CD4-positive, alpha-beta T cell treated with Interleukin-17A for 1 hour (primary cell): ENCODE measurements at places on chromosomes 2 and 18.
A peak's percentile ranks its signal among the peaks of the same experiment; 100 is the strongest.

GRCh38 chr2:241865957-241866789 is 3.4 kb upstream of the RTP5 start:
- no peak for DNase-seq

DNA sequence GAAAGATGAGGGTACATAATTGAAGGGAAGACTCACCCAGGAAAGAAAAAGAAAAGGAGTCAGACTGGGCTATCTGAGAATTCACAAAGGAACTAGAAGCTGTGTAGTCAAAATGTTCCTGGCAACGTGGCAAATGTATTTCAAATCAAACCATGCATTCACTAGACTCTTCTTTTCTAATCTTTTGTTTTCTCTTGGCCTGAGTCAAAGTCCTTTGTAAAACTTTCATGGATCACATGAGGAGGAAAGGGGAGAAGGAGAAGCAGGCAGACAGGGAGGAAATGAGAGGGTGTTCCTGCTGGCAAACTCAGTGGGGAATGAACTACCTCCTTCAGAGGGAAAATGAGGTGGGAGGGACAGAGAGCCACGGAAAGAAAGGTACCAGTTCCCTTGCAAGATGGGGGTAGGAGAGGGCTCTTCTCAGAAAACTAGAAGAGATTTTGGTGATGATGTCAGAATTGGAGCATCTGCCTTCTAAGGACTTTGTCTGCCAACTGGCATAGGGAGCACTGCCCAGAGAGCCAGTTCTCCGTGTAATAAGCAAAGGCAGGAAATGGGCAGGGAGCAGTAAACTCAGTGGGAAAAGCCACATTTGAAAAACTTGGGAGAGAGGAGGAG is 51.4 kb downstream of the SLC8A1 start:
- DNase-seq, result no peak

- DNase-seq, result no peak
Measured at GRCh38 chr2:201223089-201224073, 37.0 kb upstream of the CASP8 start.

- no peak for DNase-seq
Measured at GRCh38 chr2:58063641-58064040, 17.0 kb downstream of the VRK2 start.

GRCh38 chr2:23456396-23456795 is 71.4 kb downstream of the KLHL29 start:
- no peak for DNase-seq

DNA sequence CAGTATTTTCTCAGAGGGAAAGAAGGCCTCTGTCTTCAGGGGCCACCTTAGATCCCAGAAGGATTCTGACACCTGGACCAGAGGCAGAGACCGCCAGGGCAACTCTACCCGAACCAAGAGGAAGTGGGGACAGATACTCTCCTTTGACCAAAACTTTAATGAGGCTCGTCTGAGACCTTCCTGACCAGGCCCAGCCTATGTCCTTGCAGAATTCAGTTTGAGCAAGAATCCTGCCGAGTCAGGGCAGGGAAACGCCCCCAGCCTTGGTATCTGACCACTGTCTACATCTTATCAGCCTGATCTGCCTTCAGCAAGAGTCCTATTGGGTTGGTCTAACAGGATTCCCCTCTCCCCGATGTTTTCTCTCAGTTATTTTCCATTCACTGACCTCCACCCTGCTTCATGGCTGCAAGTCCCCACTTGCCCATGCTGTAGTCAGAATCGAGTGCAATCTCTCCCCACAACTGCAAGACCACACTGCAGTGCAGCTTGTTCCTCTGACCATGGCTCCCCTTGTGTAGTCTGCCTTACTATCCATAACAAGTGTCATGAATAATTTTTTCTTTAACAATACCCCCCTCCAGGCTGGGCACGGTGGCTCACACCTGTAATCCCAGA is 95.0 kb downstream of the MSH2 start:
- DNase-seq, result no peak

- DNase-seq, result no peak
Measured at GRCh38 chr2:130911996-130912395, 75.3 kb downstream of the ARHGEF4 start.

GRCh38 chr2:229265727-229266126 is 5.4 kb downstream of the PID1 start:
- DNase-seq, result no peak

DNA sequence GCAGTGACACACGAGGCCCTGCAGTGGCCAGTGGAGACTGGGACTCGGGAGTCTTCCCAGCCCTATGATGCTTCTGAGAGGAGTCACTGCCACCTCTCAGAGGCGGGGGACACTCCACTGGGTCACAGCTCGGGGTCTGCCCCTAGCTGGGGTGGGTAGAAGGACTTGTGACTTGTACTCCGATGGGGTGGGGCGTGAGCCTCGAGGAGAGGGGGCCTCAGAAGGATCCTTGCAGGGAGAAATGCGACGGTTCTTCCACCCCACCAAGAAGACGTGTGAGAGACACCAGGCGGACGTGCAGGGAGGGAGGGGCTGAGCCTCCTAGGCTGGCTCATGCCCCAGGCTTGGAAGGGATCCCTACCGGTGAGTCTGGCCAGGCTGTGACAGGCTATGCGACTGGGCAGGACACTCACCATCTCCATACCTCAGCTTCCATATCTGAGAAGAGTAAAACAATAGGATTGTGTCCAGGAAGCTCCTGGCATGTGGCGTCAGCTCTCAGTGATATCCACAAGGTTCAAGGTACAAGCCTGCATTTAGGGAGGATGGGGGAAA is 11.1 kb upstream of the OTOS start:
- no peak for DNase-seq

GRCh38 chr18:50356036-50356945 is 18.6 kb upstream of the SKA1 start:
- no peak for DNase-seq

- no peak for DNase-seq
Measured at GRCh38 chr2:112032224-112032586, 22.9 kb upstream of the TMEM87B start.

DNA sequence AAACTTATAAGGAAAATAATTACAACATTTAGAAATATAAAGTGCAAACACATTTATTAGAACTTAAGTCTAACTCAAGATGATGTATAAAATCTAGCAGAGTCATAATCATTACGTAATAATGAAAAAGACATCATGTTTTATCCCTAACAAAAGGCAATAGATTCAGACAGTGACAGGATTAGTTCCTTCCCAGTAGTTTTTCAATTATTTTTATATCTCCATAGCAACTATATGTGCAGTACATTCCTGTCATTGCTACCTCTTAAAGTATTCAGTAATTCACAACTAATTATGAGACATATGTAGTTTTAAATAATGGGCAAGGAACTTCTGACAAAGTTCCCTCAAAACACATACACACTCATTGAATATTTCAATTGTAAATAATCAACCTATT is 687.9 kb downstream of the CCDC85A start:
- DNase-seq, result no peak

DNA sequence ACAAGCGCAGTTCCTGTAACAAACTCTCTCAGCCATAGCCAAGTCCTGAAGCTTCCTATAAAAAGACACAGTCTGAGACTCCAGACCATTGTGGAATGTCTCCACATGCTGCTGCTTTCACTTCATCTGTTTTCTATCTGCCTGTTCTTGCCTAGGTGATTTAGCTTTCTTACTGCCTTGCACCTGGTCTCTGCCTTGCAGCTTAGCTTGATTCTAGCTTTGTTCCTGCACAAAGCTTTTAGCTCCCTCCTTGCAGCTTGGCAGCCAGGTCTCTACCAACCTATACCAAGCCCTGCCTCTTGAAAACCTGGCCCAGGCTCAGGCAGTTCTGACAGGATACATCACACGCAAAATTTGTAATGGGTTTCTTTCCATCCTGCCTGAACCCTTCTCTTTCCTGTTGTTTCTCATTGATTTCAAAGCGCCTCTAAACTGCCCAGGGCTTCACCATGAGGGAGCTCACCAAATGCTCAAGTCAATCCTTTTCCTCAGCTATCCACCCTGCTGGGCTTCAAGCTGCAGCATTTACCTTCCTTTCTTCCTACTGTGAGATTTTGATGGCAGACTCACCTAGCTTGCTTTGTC is 941.3 kb upstream of the NXPH2 start:
- DNase-seq, result no peak

GRCh38 chr2:179602452-179602851 is 259.0 kb downstream of the ZNF385B start:
- DNase-seq, result no peak

- DNase-seq, result no peak
Measured at GRCh38 chr2:66170744-66171330, 264.1 kb upstream of the MEIS1 start.

DNA sequence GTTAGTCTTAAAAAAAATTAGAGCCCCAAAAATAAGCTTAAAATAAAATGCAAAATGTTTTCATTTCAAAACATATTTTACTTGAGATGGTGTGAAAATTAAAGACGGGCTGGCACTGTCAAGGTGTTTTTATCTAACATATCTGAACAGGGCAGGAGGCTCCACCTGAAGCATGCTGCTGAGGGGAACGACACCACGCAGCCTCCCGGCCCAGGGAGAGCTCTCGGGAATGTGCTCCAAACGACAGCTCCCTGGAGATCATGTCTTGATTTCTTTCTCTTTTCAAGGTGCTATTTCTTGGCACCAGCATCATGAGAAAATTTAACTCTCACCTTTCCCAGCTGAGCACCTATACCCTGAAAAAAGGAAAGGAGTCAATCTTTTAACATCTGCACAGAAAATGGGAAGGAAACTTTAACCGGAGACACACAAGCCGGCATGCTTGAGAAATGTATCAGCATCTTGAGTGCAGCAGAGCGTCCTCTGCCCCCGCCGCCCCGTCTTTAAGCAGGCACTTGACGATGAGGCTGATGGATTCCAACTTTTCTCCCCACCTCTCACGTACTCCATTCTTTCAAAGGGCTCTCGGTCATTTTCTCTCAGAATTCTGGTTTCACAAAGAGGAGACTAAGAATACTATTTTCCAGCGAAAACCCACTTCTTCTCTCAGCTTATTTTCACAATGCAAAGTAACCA is 56.6 kb downstream of the EIPR1 start:
- no peak for DNase-seq

DNA sequence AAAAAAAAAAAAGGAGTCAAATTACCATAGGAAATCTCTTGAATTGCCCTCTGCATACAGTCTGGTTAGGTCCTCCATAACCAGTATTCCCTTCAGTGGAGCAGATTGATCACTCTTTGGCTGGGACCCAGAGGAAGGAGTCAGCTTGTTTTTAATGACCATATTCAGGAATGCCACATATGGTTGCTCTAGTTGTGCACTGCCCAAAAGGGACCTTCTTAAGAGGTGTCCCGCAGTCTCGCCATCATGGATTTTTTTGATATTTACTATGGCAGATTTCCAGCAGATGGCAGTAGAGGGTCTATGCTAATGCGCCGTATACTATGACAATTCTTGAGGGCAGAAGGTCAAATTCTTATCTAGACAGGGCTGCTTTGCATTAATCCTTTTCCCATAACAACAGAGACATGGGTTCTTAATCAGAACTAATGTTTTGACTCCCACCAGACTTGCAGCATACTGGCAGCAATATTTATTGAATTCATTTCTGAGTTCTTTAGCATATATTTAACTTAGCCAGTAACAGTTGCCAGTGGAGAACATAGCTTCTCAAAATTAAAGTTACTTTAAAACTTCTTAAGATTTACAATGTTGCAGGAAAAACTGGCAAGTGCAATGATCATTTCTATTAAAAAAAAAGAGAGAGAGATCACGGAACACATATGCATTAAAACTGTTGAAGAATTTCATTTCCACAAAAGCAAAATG is 31.8 kb upstream of the INPP4A start:
- peak; percentile 85 for DNase-seq

- DNase-seq, result no peak
Measured at GRCh38 chr2:105785095-105785847, 40.6 kb downstream of the NCK2 start.

GRCh38 chr18:26544451-26544850 is 3.9 kb downstream of the KCTD1 start:
- DNase-seq, result no peak

DNA sequence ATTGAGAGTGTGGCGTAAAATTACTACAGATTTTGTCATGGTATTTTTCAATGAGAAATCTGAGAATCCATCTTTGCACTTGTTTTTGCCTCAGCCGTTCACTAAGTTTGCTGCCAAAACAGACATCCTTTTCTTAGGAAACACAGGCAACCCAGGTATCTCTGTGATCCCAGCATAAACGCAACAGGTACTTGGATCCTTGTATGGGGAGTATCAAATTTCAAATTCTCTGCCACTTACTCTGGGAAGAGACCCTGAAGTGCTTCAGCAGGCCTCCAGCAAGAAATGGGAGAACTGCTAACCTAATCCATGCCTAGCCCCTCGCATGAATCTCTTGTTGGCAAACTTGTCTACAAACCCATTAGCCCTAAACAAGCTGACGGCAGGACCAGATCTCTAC is 83.1 kb downstream of the BCL11A start:
- DNase-seq, result no peak

DNA sequence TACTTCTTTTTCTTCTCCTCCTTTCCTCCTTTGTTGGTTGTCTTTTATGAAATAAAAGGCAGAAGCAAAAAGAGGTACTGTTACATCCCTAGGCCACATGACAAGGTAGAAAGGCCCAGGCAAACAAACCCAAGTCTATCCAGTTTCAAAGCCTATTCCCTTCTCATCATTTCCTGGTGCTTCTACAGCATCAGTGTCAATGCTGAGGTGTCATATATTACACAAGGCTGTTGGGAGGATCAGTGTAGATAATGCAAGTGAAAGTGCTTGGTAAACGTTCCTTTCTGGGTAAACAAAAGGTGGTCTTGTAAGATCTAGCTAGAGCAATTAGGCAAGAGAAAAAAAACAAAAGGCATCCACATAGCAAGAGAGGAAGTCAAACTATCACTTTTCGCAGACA is 64.9 kb downstream of the EVA1A start:
- no peak for DNase-seq

DNA sequence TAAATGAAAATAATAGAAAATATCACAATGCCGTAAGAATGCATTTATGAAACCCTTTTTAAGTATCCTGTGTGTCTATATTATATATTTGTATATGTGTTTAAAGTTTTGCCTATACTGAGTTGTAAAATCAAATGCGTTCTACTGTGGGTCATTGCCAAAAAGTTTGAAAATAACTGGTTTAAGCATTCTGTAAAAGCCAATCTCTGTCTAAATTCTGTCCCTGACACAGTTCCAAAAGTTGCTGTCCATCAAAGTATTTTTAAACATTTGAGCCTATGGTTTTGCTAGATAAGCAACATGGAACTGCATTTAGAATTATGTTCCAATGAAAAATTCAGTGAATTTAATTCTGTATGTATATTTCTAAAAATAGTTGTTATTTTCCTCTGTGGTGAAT is 1360.4 kb upstream of the CRIM1 start:
- no peak for DNase-seq

DNA sequence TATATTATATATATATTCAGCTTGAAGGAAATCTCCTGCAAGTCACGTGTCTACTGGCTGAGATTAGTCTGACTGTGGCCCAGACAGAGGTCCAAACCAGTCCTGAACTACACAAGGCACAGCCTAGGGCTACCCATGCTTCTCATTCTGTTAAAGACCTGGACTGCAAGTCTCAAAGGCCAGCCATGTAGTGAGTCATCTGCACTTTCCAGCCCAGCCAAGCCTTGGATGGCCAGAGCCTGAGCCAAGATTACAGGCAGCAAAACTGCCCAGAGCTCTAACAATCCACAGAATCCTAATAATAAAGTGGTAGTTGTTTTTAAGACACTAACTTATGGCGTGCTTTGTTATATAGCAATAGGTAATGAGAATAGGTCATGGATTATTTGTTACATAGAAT is 259.6 kb downstream of the SS18 start:
- no peak for DNase-seq
